ENCODE measurements at places on chromosomes 12 and 14.

DNA sequence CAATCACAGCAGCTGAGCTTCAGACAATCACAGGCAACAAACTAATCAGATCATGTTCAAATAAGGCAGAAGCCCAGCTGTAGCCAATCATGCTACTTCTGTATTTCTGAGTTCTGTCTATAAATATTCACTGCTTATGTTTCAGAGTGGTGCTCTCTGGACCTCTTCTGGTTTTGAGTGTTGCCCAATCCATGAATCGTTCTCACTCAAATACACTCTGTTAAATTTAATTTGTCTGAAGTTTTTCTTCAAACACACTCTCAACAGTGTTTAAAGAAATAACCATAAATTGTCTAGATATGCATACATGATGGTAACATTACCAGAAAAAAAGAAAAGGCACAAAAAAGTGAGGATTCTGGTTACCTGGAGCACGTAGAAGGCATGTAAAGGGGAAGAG is 77.9 kb upstream of the BBS10 start:
- DNase-seq, result no peak

DNA sequence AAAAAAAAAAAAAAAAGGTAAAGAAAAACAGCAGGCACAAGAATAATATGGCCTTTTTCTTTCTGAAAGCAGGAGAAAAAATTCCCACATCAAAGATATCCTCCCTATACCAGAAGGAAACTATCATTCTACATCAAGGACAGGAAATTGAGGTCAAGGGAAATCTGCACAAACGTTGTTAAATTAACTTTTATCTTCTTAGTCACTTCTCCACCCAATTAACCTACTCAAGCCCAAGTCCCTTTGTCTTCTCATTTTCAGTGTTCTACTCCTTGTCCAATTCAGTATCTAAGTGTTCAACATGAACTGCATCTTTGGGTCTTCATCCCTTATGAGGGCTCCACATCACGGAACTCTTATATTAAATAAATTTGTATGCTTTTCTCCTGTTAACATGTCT is 15.7 kb downstream of the NDUFA12 start:
- DNase-seq, result no peak

GRCh38 chr14:23984891-23985602 is 3.7 kb upstream of the DHRS4L2 start:
- no peak for DNase-seq

- no peak for DNase-seq
Observed at GRCh38 chr12:40378691-40379090, 153.9 kb downstream of the LRRK2 start.

Data from WTC11 (cell line).